ENCODE measurements at places on chromosomes 5 and 9.

GRCh38 chr5:78534905-78535200 lies 113.7 kb downstream of the LHFPL2 start:
- DNase-seq, result no peak

GRCh38 chr5:139684350-139684880 lies 36.3 kb downstream of the CXXC5 start:
- DNase-seq, result no peak

DNA sequence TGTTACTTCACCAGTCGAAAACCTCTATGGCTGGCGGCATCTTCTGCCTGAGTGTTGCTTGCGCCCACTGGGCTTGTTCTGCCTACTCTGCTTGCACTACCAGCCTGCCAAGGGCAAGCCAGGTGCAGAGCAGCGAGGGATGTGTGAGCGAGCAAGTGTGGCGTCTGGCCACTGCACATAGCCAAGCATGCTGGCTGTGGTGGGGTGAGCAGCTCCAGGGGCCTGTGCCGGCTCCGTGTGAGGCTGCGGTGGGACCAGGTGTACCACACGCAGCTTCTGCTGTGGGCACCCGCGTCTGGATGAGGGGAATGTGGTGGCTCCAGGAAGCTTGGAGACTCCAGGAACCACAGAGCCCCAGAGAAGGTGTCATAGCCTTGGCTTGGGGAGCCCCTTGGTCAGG lies 51.4 kb downstream of the GTF3C4 start:
- DNase-seq, result no peak

GRCh38 chr5:172788771-172789686 lies 18.0 kb upstream of the DUSP1 start:
- DNase-seq, result no peak

GRCh38 chr5:151258201-151258611 lies 5.2 kb downstream of the GM2A start:
- no peak for DNase-seq

GRCh38 chr5:127440831-127441230 lies 76.6 kb upstream of the PRRC1 start:
- DNase-seq, result no peak

GRCh38 chr9:136505406-136506403 lies 22.9 kb upstream of the SEC16A start:
- DNase-seq, result no peak

GRCh38 chr5:94267350-94267899 lies 351.0 kb downstream of the KIAA0825 start:
- DNase-seq, result no peak

DNA sequence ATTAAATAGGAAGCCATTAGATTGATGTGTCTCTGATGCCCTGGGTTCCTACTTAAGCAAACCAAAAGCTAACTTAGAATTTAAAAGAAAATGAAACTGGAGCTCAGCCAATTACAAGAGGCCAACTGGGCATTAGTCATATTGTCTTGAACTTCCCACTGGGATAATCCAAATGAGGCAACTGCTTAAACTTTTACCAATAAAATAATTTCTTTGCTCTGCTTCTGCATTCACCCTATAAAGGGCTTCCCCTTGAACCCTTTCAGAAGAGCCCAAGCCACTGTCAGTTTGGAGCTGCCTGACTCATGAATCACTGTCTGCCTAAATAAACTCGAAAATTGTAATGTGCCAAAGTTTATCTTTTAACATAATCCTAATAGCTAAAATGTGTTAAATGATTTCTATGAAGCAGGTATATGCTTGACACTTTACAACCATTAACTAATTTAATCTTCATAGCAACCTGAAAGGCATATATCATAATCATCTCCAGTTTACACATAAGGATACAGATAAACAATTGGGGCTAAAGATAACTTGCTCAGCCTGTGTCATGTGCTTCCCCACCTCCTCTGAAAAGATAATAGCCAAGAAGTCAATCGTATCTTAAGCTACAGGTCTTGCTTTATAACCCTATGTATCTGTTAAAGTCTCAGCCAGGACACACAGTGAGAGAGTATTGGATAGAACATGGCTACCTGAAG lies 11.5 kb downstream of the GPR150 start:
- DNase-seq, result no peak

- DNase-seq, result no peak
Measured at GRCh38 chr5:176762489-176762888, 47.9 kb upstream of the UNC5A start.

GRCh38 chr5:77491783-77492652 lies at the start of gene WDR41:
Gene WDR41 (minus strand): TSS chr5:77492316. CDS start chr5:77492220, 96 bp downstream.
- peak; percentile 96 for DNase-seq

GRCh38 chr5:79959407-79959806 lies 31.7 kb downstream of the MTX3 start:
- no peak for DNase-seq

DNA sequence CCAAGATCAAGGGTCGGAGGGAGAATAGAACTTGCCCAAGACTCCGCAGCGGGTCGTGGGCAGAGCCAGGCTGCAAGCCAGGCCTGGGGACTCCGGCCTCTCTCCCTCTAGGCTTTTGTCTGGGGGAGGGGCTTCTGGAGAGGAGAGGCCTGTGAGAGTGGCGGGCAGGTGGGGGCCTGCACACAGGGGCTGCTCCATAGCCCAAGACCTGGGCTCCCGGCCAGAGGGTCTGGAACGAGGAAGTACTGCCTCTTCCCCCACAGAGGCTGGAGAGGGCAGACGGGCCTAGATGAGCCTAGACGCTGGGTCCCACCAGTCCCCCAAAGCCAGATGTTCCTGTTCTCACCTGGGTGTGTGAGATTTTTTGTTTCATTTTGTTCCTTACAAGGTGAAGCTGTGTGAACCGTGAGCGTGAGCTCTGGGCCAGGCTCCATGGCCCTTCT lies 5.2 kb upstream of the ST6GALNAC6 start:
- DNase-seq, result no peak

GRCh38 chr9:77785341-77785740 lies 137.2 kb upstream of the GNA14 start:
- DNase-seq, result no peak

- no peak for DNase-seq
Measured at GRCh38 chr5:77181173-77181572, 29.3 kb upstream of the PDE8B start.

- DNase-seq, result no peak
Measured at GRCh38 chr5:73921741-73922140, 295.7 kb downstream of the ARHGEF28 start.

All from Karpas-422 (cell line).